ENCODE measurements at places on chromosomes 12 and 14.

GRCh38 chr12:118790578-118790977 lies 190.8 kb upstream of the SRRM4 start:
- DNase-seq, result no peak

DNA sequence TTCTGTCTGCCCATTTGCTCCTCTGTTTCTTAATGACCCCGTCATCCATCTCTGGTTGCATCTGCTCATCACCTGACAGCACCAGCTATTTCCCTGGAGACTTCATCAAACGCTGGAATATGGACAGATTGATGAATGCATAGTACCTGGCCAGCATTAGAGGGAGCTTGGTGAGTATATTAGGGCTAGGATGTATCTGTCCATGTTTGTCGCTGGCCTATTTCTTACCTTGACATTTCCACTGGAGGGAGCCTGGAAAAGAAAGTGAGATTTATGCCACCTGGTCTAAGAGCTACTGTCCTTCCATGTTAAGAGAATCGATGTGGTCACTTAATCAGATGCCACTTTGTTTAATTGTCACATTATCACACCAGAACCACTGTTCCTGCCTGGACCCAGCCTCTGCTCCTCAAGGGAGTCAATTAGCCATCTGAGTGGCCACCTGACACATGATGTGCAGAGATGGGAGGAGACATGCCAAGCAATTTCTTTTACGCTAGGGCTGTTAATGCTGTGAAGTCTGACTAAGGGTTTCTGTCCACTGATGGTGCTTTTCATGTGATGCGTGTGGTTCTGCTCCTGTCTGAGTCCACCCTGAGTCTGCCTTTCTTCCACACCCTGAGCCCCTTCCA lies 75.3 kb upstream of the SFSWAP start:
- no peak for DNase-seq

- no peak for DNase-seq
Measured at GRCh38 chr14:64729386-64730060, 25.3 kb downstream of the PLEKHG3 start.

- no peak for DNase-seq
Measured at GRCh38 chr12:27343255-27344000, 10.8 kb downstream of the BMAL2 start.

GRCh38 chr12:57619434-57620244 lies 8.4 kb downstream of the ARHGEF25 start:
- no peak for DNase-seq

DNA sequence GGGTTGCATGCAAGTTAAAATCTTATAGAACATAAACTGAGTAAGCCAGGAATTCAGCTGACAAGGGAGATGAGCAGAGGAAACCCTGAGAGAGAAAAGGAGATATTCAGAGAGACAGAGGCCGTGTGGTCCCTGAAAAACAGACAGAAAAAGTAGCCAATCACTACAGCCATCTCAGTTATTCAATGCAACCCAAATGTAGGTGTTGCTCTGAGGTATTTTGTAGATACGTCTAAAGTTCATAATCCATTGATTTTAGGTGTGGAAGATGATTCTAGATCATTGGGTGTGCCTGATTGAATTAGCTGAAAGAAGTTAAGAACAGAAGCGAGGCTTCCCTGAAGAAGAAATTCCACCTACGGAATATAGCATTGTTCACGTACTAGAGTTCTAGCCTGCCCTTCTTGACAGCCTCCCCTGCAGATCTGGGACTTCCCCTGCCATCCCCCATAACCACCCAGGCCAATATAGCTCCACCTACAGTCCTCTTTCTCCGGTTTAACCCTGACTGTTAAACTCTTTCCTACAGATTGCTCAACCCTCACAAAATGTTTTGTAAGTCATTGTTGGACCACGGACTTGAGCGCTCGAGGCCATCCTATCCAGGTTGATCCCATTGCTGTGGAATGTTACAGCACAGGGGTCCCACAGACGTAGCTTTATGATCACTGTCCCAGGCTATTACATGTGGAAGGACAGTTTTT lies 21.7 kb downstream of the AICDA start:
- no peak for DNase-seq

DNA sequence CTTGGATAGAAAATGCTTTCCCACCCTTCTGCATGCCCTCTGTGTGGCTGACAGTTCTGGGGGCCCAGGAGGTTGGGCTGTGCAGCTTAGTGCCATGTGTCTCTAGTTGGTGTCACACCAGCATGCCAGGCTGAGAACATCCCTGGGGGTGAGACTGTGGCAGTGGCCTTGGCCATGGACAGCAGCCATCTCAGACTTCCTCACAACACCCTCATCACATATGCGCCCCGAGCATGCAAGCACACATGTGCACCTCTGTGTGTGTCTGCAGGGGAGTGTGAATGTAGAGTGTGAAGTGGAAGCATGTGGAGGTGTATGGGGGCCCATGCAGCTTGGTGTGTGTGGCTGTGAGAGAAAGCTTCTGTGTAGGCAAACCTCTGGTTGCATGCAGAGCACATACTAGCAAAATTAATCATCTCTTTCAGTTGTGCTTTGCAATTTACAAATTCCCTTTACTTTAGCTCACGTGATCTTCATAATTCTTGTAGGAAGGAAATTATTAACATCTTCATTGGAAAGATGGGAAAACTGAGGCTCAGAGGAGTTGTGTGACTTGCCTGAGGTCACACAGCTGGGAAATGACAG lies 8.4 kb downstream of the ASIC1 start:
- no peak for DNase-seq

DNA sequence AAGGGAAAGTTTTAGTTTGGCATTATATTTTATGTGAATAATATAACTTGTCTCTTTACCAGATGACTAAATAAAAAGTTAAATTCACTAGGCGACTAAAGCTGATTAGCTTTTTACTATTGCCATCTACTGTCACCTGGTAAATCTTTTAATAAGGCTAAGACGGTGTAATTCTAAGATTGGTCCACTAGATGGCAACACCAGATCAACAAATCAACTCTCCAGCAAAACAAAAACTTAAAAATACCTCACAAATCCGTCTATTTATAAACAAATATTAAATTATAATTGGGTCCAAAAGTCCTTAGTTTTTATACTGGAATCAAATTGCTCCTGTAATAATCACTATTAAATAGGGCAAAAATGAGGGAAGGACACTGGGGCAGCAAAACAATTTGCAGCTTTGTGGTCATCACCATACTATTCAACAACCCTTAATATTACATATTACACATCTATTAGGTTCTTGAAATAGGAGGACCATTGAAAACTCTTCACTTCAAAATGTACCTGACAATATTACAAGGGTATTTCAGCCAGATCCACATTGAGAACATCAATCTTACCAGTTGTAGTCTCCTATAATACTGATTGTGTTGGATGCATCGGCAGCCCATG lies 47.9 kb downstream of the GALC start:
- DNase-seq, result no peak
